Right lung (tissue), 10 donors: ENCODE measurements at places on chromosomes 1 and 21. TPM values are rescaled to one million over a fixed set of nuclear protein-coding genes. Genes with fewer than 3 reads are reported as not detected.

COL16A1 gene
- polyA plus RNA-seq = 104 TPM

OR2L13 gene
- not detected for polyA plus RNA-seq

SLC9C2 gene
- 0.48 TPM for polyA plus RNA-seq

LCE1F gene
- polyA plus RNA-seq = not detected

ACTA1 gene
- 17.5 TPM for polyA plus RNA-seq

CHI3L2 gene
- polyA plus RNA-seq = 0.44 TPM

APOBEC4 gene
- 0.50 TPM for polyA plus RNA-seq

RHBDL2 gene
- polyA plus RNA-seq = 1.7 TPM

TSTD1 gene
- 50.6 TPM for polyA plus RNA-seq

GPR37L1 gene
- 0.07 TPM for polyA plus RNA-seq

ITPKB gene
- 23.8 TPM for polyA plus RNA-seq

GRCh38 chr1:167620002-167620401 lies 10.0 kb upstream of the RCSD1 start:
- DNase-seq = no peak

DNA sequence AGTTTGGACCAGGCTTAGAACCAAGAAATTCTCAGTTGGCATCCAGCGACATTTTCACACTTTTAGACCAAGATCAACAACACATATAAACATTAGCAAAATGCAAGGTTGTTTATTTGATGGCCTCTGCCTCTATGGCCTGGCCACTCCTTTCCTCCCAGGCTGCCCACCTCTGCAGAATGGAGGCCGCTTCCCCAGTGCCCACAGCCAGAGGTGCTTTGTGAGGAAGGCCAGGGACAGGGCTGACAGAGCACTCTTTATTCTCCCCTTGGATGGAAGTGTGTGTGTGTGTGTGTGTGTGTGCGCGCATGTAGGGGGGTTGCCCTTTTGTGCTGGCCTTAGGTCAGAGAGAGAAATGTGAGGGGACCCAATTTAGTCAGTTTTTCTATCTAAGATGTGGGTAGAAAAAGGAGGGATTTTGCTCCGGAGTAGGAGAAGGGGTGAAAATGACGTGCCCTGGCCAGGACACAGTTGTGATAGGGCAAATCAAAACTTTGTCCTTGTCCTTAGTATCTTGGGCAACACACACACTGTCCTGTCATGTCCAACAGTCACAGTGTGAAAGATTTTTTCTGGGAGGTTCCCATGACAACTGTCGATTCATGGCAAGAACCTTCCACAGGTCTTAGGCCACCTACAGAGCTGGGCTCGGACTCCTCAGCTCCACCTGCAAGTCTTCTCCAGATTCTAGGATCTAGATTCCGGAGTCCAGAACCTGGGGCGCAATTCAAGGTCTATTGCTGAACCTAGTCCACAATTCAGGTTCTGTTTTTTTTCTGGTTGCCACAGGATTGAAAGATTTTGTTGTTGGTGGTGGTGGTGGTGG lies 104.9 kb upstream of the SLC2A1 start:
- DNase-seq = no peak

DNA sequence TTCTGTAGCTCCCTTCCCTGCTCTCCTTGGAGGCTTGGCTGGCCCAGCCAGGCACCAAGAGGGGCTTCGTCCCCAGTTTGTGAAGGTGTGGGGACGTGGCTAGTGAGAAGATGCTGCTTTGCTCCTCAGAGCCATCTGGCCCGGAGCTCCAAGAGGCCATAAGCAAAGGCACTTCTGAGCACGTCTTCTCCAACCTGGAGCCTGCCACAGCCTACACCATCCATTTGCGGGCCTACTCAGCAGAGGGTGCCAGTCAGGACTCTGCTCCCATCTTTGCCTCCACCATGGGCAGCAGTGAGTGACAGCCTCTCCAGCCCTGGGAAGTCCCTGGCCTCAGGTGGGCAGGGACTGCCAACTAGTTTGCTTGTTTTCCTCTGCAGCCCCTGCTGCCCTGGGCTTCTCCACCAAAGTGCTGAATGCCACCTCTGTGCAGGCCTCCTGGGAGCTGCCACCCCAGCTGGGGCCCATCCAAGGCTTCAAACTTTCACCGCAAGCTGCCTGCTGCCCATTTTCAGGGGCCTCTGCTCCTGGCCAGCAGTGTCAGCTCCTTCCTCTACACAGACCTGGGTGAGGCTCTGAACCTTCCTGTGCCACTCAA lies 25.9 kb downstream of the SLC27A3 start:
- no peak for DNase-seq

- DNase-seq = no peak
Observed at GRCh38 chr1:210234329-210234757, 1.7 kb downstream of the SERTAD4 start.

GRCh38 chr1:245156736-245157505 lies 2.1 kb downstream of the KIF26B start:
- DNase-seq = no peak

- DNase-seq = no peak
Observed at GRCh38 chr1:26351590-26352337, 2.2 kb downstream of the CRYBG2 start.

- no peak for DNase-seq
Observed at GRCh38 chr21:14383596-14384180, 742 bp upstream of the HSPA13 start.

- DNase-seq = peak; percentile 23
Observed at GRCh38 chr1:6971048-6971447, 185.8 kb downstream of the CAMTA1 start.

DNA sequence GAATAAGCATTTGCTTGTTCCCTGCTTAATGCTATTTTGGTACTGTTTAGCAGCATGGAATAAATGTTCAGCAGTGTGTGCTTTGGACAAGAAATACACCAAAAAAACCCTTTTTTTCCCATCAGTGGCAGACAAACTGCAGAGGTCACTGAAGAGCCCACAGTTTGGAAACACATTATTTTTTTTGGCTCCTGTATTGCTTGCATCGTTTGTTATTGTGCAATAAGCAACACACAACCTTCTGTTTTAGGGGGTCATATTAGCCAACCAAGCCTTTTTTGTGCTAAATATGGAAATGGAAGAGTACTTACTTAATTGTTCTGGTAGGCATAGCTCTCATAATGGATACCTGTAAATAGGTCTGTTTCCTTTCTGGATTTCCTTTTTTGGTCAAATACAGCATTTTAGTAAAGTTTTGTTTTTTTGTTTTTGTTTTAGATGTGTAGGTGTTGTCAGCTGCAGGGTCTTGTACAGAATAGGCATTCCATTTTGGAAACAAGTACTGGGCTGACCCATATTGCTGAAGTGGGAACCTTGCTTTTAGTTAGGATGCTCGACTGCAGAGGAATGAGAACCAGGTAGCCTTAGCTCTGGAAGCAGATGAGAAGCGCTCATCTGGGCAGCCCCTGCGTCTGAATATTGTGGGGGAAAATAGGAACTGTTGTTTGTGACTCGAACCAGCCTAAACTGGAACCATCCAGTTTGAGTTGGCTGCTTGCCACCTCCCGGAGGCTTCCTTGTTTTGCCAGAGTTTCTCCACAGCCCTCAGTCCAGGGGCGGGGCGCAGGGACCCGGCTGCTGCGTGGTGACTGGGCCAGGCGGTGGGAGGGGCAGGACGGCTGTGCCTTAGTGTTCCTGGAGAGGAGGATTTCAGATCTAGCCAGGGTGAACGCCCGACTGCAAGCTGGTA lies 38.4 kb downstream of the SPEN start:
- DNase-seq = peak; percentile 98

- DNase-seq = no peak
Observed at GRCh38 chr1:6819246-6820040, 34.2 kb downstream of the CAMTA1 start.

DNA sequence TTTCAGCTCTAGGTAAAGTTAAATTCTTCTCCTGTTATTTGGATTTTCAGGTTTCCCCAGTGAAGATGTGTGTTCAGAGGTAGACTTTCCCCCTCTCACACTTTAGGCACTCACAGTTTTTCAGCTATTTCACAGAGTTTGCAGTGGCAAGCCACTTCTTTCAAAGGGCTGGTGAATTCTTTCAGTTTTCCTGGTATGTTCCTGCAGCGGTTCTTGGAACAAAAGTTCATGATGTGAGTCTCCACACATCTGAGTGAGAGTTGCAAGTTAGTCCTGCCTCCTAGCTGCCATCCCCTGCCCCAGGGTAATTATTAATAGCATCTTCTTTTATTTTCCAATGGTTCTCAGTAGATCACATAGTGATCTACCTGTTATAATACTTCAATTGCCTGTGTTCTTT lies 27.3 kb upstream of the CD84 start:
- DNase-seq = no peak

DNA sequence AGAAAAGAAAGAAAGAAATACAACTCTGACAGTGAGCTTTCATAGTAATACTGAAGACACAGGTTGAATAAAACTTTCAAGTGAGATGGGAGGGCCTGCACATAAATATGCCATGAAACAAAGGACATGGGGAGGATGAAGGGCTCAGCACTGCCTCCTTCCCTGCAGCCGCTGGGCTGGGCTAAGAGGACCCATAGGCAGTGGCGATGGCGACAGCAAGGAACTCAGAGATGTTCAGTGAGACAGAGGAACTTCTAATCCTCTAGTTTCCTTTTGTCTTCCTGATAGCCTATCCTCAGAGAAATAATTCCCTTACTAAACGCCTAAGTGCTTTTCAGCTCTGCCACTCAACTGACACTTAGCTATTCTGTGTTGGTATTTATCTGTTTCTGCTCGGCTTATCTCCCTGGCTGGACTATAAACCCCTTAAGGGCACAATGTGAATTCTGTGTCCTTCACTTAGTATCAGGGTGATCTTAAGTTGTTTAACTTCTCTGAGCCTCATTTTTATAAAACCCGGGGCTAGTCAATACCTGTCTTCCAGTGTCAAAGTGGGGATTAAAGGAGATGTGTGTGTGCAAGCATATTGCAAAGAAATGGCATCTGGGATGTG lies 24.4 kb upstream of the IER5 start:
- DNase-seq = no peak

DNA sequence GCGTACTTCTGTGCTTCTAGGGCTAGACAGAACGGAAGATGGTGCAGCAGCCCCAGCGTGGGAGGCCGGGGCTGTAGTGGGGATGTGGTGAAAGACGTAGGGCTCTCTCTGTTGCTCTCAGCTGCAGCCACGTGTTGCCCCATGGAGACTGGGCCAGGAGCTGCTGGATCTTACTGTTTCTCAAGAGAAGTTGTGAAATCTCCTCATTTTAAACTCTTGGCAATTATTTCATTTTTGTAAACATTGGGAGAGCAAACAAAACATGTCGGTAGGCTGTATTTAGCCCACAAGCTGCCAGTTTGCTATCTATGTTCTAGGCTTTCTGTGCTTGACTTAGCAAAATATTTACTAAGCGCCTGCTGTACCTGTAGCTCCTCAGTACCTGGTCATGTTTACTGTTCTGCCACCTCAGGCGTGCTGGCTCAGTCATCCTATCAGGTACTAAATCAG lies 15.9 kb upstream of the ELOA start:
- DNase-seq = peak; percentile 85
